ENCODE measurements at places on chromosomes 1 and 21.
A peak's percentile ranks its signal among the peaks of the same experiment; 100 is the strongest.

GRCh38 chr1:54871275-54872035, 15.5 kb downstream of the DHCR24 start:
- DNase-seq: no peak

DNA sequence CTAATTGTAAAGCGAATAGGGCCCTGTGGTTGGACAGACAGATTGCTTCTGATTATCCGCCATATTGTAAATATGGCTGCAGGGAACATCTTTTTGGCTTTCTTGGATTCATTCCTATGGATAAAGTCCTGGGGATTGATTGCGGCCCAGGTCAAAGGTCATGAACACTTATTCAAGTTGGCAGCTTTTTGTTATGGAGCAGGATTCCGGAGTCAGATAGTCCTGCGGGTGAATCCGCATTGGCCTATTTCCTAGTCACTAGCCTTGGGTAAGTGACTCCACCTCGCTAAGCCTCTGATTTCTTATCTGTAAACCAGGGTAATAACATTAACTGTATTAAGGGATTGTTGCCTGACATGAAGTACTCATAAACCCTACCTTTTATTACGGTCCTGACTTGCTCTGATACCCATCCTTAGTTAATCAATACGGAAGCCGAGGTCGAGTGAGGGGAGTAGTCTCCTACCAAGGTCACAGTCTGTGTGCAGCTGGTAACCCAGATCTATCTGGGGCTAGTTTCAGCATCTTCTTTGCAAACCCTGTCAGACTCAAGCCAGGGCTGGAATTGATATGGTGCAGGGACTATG, 31.7 kb downstream of the EDN2 start:
- no peak for DNase-seq

GRCh38 chr1:206987873-206988272, 17.6 kb upstream of the FCAMR start:
- DNase-seq: no peak

DNA sequence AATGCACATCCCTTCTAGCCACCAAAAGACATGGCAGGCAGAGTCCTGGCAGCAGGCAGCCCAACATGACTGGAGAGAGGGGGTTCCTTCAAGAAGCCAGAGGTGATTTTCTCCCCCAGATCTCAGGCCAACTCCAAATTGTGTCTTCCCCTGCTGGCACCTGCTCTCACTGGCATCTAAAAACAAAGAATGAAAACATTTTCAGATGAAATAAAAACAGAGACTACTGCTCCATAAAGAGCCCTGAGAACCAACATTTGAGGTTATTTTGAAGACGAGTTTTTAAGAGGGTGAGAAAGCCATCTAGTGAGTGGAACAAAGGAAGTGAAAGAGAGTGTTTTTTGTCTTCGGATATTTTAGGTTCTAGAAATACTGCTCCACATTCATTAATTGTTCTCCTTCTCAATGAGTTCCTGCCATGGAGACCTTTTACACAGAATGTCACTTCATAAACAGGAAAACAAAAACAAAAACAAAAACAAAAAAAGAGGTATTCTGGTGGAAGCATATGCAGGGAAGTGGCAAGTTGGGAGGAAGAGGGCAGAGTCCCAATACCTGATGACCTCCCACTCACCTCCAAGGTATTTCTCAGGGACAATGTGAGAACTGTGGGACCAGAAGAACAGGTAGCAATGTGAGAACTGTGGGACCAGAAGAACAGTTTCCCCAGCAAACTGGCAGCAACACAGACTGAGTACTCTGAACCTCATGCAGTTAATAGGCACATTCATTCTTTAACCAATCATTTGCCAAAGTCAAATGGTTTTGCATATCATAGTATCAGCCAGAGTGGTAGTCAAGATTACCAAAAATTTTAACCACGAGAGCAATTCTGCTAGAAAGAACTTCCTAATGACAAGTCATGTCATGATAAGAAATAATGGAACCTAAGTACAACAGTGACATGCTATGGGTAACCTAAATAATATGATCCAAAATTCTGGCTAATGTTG, 50.0 kb downstream of the KIAA0319L start:
- DNase-seq: peak; percentile 9

DNA sequence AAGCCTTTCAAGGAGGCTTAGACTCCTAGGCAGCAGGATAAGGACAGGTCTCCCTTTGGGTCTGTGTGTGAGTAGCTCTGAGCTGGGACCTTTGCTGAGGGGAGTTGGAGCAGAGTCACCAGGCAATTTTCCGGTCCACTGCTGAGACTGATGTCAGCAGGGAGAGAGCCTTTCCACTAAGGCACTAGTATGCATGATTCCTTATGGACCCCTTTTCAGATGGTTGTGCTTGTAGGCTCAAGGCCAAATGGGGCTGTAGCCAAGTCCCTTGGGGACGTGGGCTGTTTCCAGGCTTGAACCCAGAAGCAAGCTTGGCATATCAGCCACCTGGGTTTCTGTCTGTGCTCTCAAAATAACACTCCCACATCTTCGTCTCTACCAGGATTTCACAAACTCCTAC, 73.0 kb downstream of the CCDC18 start:
- DNase-seq: no peak

GRCh38 chr1:217244971-217245370, 385.9 kb downstream of the GPATCH2 start:
- no peak for DNase-seq

GRCh38 chr1:65020774-65021173, 54.4 kb upstream of the JAK1 start:
- no peak for DNase-seq
